K562 (cell line): ENCODE measurements at places on chromosomes 5 and 9. TPM values are rescaled to one million over a fixed set of nuclear protein-coding genes. Genes with fewer than 3 reads are reported as not detected.
A peak's percentile ranks its signal among the peaks of the same experiment; 100 is the strongest.

GRCh38 chr5:132372127-132372526 lies 2.6 kb downstream of the SLC22A5 start:
- peak; percentile 23 for DNase-seq

- no peak for DNase-seq
Observed at GRCh38 chr9:25964239-25964638, 286.0 kb upstream of the TUSC1 start.

DNA sequence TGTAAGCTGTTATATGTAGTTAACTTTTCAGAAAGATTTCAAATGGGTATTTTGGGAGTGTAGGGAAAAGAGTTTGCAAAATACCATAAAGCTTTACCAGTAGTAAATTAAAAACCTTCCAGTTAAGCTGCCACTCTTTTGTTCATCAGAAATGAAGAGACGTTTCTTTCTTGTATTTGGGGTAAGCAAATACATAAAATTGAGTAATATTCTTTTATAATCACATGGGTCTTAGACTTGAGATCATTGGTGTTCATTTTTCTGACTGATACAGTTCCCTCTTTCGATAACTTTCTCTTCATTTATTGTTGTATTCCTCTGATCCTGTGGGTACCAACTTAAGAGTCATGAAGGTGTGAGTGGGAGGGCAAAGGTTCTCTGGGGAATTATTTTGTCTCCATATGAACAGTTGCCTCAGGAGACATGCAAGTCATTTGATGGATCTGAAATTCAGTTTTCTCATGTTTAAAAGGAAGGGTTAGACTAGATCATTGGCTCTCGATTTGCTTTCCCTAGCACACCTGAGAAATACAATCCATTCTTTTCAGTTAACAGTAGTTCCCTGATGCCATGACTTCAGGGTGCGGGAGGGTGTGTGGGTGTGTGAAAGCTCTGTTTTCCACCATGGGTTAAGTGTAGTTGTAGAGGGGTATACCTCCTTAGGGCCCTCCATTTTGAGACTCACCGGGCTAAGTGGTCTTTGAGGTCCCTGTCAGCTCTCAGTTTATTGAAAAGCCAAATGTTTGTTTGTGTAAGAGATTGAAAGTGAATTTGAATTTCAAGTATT lies 47.7 kb downstream of the CNTRL start:
- DNase-seq, result no peak

GRCh38 chr9:18726546-18726945 lies 252.6 kb downstream of the ADAMTSL1 start:
- no peak for DNase-seq

Gene LRRC70
- 0.73 and 0.83 TPM in 2 replicates for total RNA-seq

Gene FOXD4
- total RNA-seq, result 0.76 and 1.0 TPM in 2 replicates

DNA sequence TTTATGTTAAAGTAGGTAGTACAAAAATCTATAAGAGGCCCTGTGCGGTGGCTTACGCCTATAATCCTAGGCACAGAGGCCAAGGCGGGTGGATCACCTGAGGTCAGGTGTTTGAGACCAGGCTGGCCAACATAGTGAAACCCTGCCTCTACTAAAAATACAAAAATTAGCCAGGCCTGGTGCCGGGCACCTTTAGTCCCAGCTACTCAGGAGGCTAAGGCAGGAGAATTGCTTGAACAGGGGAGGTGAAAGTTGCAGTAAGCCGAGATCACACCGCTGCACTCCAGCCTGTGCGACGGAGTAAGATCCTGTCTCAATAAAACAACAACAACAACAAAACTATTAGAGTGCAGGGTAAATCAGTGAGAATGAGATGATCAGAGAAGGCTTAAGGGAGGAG lies 634.5 kb downstream of the NR2F1-AS1 start:
- DNase-seq, result no peak

- no peak for DNase-seq
Observed at GRCh38 chr9:93669116-93669957, 93.0 kb downstream of the PHF2 start.

DNA sequence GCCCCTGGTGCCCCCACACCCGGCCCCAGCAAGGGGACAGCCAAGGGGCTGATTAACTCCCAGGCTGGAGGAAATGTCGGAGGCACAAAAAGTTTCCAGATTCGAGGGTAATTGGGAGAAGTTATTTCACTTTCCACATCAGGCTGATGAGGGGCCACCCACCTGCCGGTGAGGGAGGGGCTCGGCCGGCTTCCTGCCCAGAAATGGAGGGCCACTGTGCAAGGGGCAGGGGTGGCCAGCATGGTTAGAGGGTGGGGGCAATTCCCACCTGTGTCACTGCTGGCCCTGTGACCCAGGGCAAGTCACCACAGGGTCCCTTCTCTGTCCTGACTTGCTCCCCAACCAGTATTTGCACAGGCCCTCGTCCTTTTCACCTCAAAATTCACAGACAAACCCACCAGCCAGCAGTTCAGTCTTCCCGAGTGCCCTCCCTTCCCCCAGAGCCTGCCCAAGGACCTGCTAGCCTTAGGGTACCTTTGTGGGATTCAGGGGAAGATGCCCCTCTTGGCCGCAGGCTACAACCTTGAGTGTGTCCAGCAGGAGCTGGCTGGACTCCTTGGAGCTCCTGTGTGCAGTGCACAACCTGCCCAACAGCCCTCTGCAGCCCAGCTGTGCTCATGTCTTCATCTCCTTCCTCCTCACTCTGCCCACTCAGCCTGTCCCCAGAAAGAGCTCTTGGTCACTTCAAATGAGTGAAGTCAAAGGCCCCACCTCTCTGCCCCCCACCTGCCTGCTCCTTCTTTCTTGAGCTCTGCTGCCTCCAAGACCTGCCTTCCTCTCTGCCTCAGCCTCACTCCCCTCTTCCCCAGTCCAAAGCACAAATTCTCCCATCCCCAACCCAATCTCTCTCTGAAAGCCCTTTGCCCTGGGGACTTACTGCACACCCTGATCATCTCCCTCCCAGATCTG lies 130.5 kb downstream of the BARX1 start:
- peak; percentile 4 for DNase-seq

DNA sequence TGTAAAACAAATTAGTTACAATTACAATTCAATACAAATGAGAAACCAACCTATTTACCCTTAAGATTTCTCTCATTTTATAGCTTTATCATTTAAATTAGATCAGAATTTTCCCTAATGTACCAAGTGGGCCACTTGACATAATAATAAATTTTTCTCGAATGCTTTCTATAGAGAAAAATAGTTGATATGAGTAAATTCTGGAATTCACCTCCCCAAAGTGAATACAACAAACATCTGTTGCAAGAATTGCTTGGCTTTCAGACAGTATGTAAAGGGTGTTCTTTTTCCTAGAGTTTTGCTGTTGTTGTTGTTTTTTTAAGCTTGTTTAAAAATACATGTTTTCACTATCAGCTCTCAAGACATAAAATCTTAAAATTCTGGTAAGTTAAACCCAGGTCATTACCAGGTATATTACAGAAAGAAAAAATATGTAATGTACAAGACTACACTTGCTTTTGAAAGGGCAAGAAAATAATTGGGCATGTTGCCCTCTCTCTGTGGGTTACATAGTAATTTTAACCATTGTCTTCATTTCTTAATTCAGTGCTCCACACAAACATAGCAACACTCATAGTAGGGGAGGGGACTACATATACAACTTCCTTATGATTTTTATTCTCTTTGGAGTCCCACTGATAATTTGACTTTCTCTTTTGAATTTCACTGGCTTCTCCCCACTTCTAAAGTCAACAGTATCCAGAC lies 200.6 kb downstream of the ARL15 start:
- DNase-seq, result no peak

- DNase-seq, result no peak
Observed at GRCh38 chr9:34650816-34651215, 1.2 kb upstream of the IL11RA start.

Gene AHRR
- 1.6 and 1.8 TPM in 2 replicates for total RNA-seq
